ENCODE measurements at places on chromosomes 13 and 19.
A peak's percentile ranks its signal among the peaks of the same experiment; 100 is the strongest.

DNA sequence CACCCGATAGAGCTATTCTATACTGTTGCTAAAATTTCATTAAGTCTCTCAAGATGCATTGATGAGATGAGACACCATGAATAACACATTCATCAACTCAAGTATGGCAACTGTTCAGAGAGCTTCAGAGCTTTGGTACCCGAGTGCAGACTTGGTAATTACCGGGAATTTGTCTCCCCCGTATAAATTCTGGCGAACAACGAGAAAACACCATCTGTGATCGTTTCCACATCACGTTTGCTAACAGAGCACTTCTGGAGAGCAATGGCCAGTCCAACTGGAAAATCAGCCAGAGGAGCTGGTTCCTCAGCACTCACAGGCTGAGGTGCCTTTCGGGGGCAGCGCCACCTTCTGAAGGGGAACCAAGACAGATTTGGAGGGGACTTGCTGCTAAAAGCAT lies 40.2 kb downstream of the SUGP2 start:
- no peak for DNase-seq

- DNase-seq: no peak
Observed at GRCh38 chr19:13037731-13038130, 42.5 kb downstream of the NFIX start.

DNA sequence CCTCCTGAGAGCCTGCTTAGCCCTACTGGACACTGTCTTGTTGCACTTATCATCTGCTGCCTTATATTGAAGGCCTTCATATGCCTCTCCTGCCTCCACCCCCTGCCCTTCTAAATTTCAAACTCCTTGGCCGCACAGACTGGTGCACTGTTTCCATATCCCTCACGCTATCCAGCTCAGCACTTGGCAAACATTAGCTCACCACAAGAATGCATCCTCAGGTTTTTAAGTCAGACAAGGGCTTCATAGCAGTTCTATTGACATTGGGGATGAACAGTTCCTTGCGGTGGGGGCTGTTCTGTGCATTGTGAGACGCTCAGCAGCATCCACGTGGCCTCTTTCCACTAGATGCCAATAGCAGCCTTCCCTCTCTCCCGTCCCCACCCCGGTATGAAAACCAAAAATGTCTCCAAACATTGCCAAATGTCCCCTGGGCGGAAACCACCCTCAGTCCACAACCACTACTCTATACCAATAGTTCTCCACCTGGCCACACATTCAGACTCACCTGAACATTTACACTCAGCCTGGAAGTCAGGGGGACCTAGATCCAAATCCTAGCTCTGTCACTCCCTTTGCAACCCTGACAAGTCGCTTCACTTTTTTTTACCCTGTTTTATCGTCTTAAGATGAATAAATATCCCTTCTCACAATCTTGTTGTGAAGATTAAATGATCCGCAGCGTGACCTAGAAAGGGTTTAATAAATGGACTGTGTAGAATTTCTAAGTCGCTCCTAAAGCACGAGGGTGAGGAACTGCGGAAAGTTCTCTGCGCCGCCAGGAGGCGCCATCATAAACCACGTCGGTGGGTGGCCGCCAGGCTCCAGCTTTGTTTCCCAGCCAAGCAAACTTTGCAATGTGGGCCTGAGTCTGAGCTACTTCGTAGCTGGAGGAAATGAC lies 3.6 kb upstream of the CEACAM3 start:
- DNase-seq: peak; percentile 28

GRCh38 chr13:103224804-103225203 lies 158.6 kb upstream of the SLC10A2 start:
- DNase-seq: no peak

GRCh38 chr19:11576227-11576626 lies 1.2 kb downstream of the ACP5 start:
- DNase-seq: no peak

- DNase-seq: peak; percentile 69
Observed at GRCh38 chr13:27379694-27380641, 44.5 kb upstream of the GTF3A start.

GRCh38 chr19:41796901-41797300 lies 514 bp downstream of the CEACAM3 start:
- DNase-seq: no peak

DNA sequence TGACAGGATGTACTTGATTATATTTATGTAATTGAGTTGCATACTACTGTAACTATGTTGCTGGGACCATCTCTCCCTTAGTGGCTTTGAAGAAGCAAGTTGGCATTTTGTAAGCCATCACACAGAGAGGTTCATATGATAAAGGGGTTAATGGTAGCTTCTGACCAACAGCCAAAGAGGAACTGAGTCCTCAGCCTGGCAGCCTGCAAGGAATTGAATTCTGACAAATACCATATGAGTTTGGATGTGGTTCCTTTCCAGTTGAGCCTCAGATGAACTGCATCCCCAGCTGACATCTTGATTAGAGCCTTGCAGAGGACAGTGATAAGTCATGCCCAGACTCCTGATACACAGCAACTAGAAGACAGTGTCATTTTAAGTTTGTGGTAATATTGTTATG lies 8.6 kb upstream of the MYCBP2 start:
- no peak for DNase-seq

DNA sequence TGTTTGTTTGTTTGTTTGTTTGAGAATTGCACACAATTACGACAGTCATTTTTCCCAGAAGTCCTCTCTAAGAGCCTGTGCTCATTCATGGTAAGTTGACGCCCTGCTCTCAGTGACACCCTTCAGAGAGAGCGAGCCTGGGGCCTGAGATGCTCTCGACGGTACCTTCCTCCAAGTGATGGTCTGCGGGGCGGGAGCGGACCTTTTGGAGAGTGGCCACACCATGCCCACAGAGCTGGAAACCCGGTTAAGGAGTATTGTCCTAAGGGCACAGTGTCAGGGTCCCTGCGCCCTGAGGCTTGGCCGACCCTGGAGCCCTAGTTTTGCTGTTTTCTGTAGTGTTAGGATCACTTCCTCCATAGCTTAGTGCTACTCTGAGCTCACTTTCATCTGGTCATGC lies 3.6 kb downstream of the POP4 start:
- no peak for DNase-seq
